ENCODE measurements at places on chromosomes 6 and 20. TPM values are rescaled to one million over a fixed set of nuclear protein-coding genes. Genes with fewer than 3 reads are reported as not detected.

The PLN gene
- not detected for total RNA-seq

The LRRN4 gene
- total RNA-seq = not detected

The PDYN gene
- not detected for total RNA-seq

The SGK2 gene
- total RNA-seq = 7.2 TPM

The C20orf202 gene
- not detected for total RNA-seq

The OTOR gene
- total RNA-seq = not detected

The TFAP2D gene
- total RNA-seq = not detected

The SNPH gene
- 4.0 TPM for total RNA-seq
